ENCODE measurements at places on chromosomes 2 and 18. TPM values are rescaled to one million over a fixed set of nuclear protein-coding genes. Genes with fewer than 3 reads are reported as not detected.

DNA sequence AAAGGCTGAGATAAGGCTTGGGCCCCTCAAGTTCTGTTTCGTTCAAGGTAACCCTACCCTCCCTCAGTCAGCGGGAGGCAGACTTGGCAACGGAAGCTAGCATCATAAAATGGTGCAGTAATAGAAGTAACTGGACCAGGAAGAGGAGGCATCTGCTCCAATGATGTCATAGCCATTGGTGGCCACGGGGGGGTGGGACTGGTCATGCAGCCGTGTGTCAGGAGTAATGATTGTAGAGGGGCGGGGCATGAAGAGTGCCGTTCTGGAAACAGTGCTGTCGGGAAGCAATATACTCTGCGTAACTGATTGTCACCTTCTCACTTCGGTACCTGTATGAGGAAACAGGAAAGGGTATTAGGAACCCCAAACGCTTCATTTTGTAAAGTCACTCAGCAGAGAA lies 6.9 kb upstream of the POLR2D start:
- DNase-seq, result no peak
- H3K4me3 ChIP-seq, result no peak overlapping the region

Gene SKOR2
- 0.18 TPM for total RNA-seq

Gene CENPA
- total RNA-seq, result 21.4 TPM

- H3K27ac ChIP-seq, result no peak overlapping the region
- no peak for DNase-seq
- H3K36me3 ChIP-seq, result no peaks in the 10 kb centered on the region
- H3K4me3 ChIP-seq, result no peak overlapping the region
- H3K27me3 ChIP-seq, result no peaks in the 10 kb centered on the region
- peaks cover under 1% of the 10 kb centered on the region for H3K4me1 ChIP-seq
These were observed 52.7 kb downstream of the TET3 start for GRCh38 chr2:74037379-74037860.

Gene RGPD3
- total RNA-seq, result 0.22 TPM
